Tongue (tissue), 3 donors: ENCODE measurements at places on chromosomes 7 and 10. TPM values are rescaled to one million over a fixed set of nuclear protein-coding genes. Genes with fewer than 3 reads are reported as not detected.

The NOLC1 gene
- 51.1 TPM for total RNA-seq

The ACBD7 gene
- total RNA-seq, result 1.0 TPM

The UPK3B gene
- total RNA-seq, result 2.2 TPM

The AGR2 gene
- total RNA-seq, result 73.1 TPM

The LEP gene
- total RNA-seq, result not detected

The SPRN gene
- total RNA-seq, result 0.82 TPM

The SPDYE11 gene
- not detected for total RNA-seq

The TLX1 gene
- total RNA-seq, result 1.3 TPM

The RET gene
- total RNA-seq, result 12.0 TPM

The RADIL gene
- total RNA-seq, result 7.3 TPM

The MKI67 gene
- total RNA-seq, result 24.8 TPM

The CCDC136 gene
- total RNA-seq, result 16.4 TPM

The TM9SF3 gene
- total RNA-seq, result 90.1 TPM

The TRPV5 gene
- 0.21 TPM for total RNA-seq

The METTL27 gene
- 3.6 TPM for total RNA-seq

The EGFR gene
- 58.1 TPM for total RNA-seq

The ITGB8 gene
- total RNA-seq, result 27.0 TPM

The NKX1-2 gene
- total RNA-seq, result not detected
